ENCODE measurements at places on chromosomes 7 and 10.
A peak's percentile ranks its signal among the peaks of the same experiment; 100 is the strongest.

- peak; percentile 45 for DNase-seq
Measured at GRCh38 chr10:86963341-86963919, 4.9 kb upstream of the ADIRF start.

DNA sequence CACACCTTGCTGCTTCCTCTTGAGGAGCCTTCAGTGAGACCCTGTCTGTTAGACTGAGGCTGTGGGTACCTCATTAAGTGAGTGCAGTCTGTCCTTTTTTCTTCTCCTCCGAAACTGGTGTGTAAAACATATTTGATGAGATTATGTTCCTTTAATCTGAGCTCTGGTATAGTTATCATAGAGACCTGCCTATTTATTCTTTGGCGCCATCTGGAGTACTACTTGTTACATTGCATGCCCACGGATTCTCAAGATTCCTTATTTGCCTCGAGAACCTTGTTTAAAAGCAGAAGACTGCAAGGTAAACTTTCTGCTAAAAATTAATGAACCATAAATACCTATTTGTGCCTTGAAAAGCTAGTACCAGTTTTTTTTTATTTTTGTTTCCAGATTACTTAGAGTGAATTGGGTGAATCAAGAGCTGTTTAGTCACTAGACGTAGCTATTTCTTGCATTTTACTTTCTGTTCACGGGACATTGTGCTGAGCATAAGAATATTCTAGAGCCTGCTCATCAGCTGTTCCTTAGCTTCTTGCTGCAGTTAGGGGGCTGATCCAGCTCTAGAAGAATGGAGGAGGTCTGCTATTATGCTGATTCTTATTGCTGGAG is 16.9 kb upstream of the STMP1 start:
- DNase-seq: no peak

DNA sequence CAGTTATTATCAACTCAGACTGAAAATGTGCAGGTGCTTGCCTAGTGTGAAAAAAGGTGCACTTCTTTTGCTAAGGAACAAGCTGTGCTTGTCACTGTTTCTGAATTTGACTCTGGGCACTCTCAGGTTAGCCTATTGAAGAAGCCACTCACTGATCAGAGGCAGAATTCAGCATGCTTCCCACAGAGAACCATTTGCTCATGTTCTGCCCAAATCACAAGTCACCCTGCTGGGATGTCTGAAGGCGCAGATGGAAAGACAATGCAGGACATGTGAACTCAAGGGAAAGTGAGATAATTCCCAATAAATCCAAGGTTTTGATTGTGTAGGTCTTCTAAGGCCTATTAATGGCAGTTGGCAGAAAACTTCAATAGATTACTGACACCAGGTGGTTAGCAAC is 47.8 kb upstream of the CSTF2T start:
- no peak for DNase-seq

DNA sequence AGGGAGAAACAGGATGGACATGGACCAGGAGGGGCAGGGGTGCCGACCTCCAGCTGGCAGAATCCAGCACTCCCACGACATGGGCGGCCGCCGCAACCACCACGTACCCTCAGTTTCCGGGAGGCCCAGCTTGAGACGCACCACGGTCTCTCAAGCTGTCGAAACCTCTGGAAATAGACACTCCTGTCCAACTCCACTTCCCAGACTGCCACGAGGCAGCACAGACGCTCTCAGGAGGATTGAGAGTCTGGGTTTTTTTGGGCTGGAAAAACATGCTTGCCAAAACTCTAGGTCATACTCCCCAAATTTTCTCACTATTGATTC is 37.9 kb upstream of the PDGFA start:
- no peak for DNase-seq

DNA sequence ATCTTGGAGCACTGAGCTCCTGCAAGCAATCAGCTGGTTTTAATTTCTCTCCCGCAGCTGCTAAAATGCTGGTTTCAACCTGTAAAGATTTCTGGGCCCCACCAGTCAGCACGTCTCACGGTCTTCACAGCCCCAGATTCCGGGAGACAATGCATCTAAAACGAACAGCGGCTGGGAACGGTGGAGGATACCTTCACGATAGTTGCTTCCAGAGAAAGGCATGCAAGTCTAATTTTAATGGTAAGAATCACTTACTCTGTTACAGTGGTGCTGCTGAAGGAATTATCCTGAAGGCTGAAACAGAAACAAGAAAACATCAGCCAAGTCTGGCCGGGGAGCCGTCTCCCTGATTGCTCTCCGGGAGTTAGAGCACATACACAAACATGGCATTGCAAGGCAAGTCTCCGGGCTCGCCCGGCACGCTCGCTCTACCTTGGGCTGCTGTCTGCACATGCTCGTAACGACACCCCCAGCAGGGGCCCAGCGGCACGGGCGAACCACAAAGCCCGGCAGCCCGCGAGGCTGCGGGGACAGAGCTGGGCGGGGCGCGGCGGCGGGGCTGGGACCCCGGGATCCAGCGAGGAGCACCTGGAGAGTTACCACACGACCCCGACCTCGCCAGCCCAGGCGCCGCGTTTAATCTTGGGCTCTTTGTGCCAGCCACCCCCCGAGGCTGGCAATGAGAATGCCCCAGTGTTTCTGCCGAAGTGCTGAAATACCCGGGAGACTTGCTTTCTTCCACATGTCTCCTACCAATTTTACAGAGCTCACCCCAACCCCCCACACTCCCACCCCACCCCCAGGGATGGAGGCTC is at the start of gene FAM13C:
Gene FAM13C (minus strand): TSS at position 406 of the 815 bp plus-strand sequence. CDS start 89 bp downstream, at position 317.
- DNase-seq: peak; percentile 53

GRCh38 chr7:24052572-24053260 is 231.3 kb upstream of the NPY start:
- DNase-seq: no peak

- no peak for DNase-seq
Measured at GRCh38 chr10:97717627-97718026, 4.1 kb downstream of the MARVELD1 start.

- DNase-seq: no peak
Measured at GRCh38 chr10:36194276-36194675, 552.2 kb upstream of the FZD8 start.

- DNase-seq: no peak
Measured at GRCh38 chr7:26155531-26156375, 3.8 kb downstream of the NFE2L3 start.

- no peak for DNase-seq
Measured at GRCh38 chr10:35821339-35821911, 179.3 kb upstream of the FZD8 start.

GRCh38 chr7:118836933-118837332 is 612.4 kb downstream of the ANKRD7 start:
- DNase-seq: no peak

DNA sequence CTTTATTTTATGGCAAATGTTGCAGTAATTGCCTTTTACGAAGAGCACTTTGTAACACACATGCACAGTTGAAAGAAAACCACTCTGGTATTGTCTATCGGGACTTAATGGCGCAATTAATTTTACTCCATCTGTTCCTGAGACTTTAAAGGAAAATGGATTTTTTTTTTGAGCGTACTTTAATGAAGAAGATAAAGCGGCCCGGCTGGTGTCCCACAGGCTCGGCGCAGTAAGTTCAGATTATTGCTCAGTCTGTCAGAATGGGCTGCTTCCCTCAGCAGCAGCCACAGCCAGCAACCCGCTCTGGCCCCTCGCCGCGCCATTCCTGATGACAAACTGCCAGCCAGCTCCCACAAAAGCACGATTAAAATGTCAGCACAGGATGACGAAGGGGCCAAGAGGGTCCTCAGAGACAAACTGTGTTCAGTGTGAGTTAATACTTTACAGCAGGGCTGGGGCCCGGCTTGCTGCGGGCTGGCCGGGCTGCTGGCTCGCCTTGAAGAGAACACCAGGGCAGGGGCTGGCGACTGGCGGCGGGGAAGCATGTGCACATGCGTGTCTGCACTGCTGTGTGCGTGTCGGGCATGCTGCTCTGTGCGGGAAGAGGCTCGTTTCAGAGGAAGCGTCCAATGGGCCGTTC is 501.0 kb upstream of the GALNT17 start:
- DNase-seq: no peak
